CD4-positive, alpha-beta T cell treated with Interleukin-17A for 1 hour (primary cell): ENCODE measurements at places on chromosomes 3 and 15.

- DNase-seq: no peak
These were observed 611.0 kb downstream of the NSUN3 start for GRCh38 chr3:94673876-94674275.

GRCh38 chr3:7709376-7710082, 792.1 kb upstream of the LMCD1 start:
- no peak for DNase-seq

- peak; percentile 4 for DNase-seq
These were observed 311.4 kb downstream of the TBC1D5 start for GRCh38 chr3:17431004-17431403.

- DNase-seq: no peak
These were observed 2.9 kb downstream of the TNFSF10 start for GRCh38 chr3:172520301-172520831.

GRCh38 chr3:64104691-64105111, 81.4 kb upstream of the PSMD6 start:
- no peak for DNase-seq

DNA sequence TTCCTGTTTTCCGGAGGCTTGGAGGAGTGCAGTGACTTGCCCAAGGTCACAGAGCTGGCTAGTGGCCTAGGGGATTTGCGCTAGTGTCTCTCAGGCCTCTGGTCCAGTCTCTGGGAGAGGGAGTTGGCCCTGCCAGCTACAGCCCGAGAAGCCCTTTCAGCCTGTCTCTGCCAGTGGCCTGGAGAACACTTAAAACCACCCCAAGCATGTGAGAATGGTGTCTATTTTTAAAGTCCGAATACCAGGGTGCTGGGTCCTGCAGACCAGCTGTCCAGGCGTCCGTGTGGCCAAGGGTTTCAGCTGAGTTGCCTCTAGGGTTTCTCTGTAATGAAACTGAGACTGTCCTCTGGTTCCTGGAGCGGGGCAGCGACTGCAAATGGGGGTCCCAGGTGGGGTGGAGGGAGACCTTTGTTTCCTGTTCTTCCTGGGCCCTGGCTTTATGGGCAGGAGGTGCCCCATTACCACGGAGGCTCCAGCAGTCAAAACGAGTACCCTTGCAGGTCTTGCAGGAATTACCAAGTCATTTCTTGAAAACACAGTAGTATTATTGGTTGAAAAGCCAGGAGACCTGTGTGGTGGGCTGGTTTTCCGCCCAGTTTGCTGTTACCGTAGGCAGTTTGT, 2.2 kb downstream of the CAND2 start:
- DNase-seq: no peak

- DNase-seq: no peak
These were observed 14.6 kb downstream of the ADAMTS9 start for GRCh38 chr3:64673159-64673715.

DNA sequence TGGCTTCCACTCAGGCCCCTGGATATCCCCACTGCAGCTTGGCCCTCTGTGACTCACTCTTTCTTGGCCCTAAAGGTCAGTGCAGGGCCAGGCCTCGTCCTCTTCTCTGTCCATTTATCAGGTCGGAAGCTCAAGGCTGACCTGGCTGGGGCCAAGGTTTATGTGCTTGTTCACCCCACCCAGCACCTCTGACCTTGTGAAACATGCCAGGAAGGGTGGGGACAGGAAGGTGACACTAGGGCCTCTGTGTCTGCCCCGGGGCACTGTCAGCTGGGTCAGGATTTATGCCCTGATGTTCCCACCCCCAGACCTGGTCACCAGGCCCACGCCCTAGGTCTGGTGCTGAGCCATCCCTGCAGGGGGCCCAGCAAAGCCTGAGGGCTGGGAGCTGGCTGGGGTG, 103.8 kb downstream of the FBLN2 start:
- no peak for DNase-seq

GRCh38 chr3:44326019-44326418, 12.5 kb upstream of the TCAIM start:
- DNase-seq: no peak

DNA sequence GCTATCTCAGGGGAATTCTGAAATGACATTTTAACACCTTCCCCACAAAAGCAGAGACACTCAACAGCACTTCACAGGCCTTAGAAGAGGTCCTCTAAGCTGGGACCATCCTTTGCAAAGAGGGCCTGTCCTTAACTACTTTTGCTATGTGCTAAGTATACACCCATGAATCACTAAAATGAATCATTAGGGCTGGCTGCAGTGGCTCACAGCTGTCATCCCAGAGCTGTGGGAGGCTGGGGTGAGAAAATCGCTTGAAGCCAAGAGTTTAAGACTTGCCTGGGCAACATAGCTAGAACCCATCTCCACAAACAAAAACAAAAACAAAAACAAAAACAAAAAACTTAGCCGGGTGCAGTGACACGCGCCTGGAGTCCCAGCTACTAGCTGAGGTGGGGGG, 53.9 kb upstream of the MELTF start:
- no peak for DNase-seq

GRCh38 chr15:91369823-91370222, 269.8 kb downstream of the SV2B start:
- peak; percentile 10 for DNase-seq

GRCh38 chr15:77733579-77734300, 101.0 kb upstream of the LINGO1 start:
- DNase-seq: no peak

- no peak for DNase-seq
These were observed 45.5 kb downstream of the RFTN1 start for GRCh38 chr3:16468002-16468335.
